ENCODE measurements at places on chromosomes 5 and 9.

DNA sequence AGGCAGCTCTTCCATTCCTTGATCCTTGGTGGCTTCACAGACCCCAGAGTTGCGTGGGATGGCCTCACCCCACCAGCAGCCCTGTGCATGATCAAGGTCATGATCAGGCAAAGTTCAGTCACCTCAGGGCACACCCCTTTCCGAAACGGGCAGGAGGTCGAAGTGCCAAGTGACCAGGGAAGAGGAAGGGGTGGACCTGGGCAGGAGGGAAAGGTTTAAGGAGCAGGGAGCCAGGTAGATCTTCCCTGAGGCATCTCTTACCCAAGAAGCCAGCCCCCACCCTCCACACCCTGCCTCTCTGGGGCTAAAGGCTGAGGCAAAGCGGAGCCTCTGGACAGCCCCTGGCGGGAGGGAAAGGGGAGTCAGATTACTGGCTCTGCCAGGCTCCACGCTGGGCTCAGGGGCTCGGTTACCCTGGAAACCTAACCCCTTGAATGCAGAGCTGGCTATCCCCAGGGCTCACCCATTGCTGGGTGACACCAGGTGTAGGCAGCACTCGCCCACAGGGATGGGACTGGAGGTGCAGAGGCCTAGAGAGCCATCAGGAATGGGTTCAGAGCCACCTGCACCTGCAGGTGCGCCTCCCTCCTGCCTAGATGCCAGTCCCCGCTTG lies 3.6 kb downstream of the MGAT4B start:
- no peak for DNase-seq

- no peak for DNase-seq
Observed at GRCh38 chr5:143440448-143441115, 37.1 kb upstream of the NR3C1 start.

DNA sequence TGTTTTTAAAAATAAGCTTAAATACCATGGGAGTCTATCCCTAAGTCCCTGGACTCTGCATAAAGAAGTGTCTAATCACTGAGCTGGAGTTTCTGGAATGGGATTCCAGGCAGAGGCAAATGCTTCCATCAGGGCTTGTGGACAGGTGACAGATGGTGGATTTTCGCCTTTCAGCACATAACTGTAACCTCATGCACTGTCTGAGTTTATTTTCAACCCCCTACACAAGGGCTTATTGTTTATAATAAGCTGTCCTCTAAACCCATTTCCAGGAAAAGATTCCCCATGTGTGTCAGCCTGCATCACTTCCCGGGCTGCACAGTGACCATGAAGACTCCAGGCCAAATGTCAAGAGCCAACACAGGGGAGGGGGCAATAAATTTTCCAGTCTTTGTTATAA lies 264.0 kb downstream of the PIK3R1 start:
- DNase-seq = no peak

DNA sequence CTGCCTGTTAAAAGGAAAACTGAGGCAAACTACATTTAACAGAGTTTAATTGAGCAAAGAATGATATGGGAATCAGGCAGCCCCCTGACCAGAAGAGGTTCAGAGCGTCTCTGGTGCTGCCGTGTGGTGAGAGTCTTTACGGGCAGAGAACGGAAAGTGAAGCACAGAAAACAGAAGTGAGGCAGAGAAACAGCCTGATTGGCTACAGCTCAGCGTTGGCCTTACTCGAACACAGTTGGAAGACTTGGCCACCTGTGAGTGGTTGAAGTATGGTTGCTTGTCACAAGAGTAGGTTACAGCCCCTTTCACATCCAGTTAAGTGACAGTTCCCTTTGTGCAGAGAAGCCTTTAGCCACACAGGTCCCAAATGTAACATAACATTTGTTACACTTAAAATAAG lies 16.9 kb upstream of the FBP1 start:
- no peak for DNase-seq

GRCh38 chr5:58860680-58861079 lies 277.8 kb downstream of the RAB3C start:
- DNase-seq = no peak

GRCh38 chr9:109950710-109951443 lies 170.9 kb downstream of the PALM2AKAP2 start:
- DNase-seq = no peak

- DNase-seq = no peak
Observed at GRCh38 chr5:132289097-132289496, 5.1 kb upstream of the SLC22A4 start.

- no peak for DNase-seq
Observed at GRCh38 chr5:169592937-169593650, 9.5 kb downstream of the SPDL1 start.

DNA sequence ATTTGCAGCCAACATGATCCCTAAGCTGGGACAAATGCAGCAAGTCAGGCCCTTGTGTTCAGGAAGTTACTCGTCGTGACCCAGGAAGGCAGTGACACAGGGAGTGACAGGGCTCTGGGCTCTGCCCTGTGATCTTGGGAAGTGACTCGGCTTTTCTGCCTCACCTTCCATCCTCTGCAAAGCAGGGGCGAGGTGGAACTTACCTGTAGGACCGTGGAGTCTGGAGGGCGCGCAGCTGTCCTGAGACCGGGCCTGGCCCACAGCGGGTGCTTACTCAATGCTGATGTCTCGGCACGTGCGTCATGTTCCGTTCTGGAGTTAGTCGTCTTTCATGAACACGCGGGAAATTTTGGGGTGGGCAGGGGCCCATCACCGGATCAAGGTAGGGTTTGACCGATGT lies 22.8 kb upstream of the LPCAT1 start:
- DNase-seq = no peak

- DNase-seq = no peak
Observed at GRCh38 chr5:168667301-168667840, 88.2 kb upstream of the PANK3 start.
